Pulmonary artery endothelial cell (primary cell): ENCODE measurements at places on chromosomes 7 and 10. TPM values are rescaled to one million over a fixed set of nuclear protein-coding genes. Genes with fewer than 3 reads are reported as not detected.

- no peak for DNase-seq
These were observed 351.2 kb upstream of the AKR1E2 start for GRCh38 chr10:4474829-4475228.

- DNase-seq: no peak
These were observed 537.4 kb upstream of the PHF14 start for GRCh38 chr7:10436302-10436701.

Gene HOXA3
- 0.53 and 0.66 TPM in 2 replicates for total RNA-seq

Gene IFIT2
- total RNA-seq: 2.2 and 2.7 TPM in 2 replicates

Gene KCNIP2
- total RNA-seq: 0.07 and 0.25 TPM in 2 replicates

DNA sequence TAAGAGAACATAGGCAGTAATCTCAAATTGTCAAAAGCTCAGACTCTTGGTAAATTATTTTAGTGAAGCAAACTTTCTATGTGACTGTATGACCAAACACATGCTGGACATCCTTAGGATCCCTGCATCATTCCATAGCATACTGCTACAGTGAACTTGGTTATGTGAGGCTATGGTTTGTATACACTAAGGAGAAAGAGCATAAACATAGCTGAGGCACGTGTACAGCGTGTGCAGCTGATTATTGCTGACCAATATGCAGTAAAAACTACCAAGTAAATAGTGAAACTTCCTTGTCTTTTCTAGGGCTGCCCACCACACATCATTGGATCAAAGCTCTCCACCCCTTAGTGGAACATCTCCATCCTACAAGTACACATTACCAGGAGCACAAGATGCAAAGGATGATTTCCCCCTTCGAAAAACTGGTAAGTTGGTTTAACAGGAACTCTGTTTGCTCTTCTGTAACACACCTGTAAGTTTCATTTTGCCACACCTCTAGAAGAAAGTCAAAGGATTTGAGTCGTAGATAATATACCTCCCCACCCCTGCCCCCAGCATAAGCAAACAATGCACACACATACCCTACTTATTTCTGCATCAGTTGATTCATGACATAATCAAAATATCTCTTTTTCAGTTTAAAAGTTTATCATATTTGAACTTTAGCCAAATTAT, 98.2 kb downstream of the HDAC9 start:
- no peak for DNase-seq

DNA sequence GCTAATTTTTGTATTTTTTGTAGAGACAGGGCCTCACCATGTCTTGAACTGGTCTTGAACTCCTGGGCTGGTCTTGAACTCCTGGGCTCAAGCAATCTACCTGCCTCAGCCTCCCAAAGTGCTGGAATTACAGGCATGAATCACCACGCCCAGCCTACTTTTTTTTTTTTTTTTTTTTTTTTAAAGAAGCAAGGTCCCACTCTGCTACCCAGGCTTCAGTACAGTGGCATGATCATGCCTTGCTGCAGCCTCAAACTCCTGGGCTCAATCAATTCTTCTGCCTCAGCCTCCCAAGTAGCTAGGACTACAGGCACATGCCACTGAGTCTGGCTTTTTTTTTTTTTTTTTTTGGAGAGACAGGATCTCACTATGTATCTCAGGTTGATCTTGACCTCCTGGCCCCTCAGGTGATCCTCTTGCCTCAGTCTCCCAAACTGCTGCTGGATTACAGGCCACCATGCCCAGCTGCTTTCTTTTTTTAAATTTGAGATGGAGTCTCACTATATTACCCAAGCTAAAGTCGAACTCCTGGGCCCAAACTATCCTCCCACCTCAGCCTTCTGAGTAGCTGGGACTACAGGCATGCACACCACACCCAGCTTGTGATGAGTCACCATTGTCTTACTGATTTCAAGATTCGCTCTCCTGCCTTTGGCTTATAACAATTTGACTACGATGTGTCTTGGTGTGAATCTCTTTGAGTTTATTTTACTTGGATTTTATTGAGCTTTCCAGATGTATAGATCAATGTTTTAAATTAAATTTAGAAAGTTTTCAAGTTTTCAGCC, 9.0 kb downstream of the RPEL1 start:
- no peak for DNase-seq

GRCh38 chr10:93703066-93703465, 674 bp upstream of the FRA10AC1 start:
- no peak for DNase-seq

DNA sequence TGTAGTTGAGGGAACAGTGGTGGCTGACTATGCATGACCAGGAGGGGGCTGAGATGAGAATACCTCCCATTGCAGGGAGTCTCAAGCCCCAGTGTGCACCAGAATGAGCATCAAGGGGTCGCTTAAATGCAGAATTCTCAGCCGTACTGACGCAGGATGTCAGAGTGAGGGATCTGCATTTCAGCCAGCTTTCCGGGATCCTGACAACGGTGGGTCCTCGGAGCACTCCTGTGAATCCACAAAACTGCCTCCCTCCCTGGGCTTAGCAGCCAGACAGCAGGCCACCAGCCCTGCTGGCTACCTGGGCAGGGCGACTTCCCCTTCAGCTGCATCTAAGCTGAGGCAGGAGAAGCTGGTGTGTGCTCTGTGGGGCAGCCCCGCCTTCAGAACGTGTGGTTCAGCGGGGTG, 21.8 kb upstream of the LOXL4 start:
- no peak for DNase-seq

Gene LRIT1
- not detected in 2 replicates for total RNA-seq

- no peak for DNase-seq
These were observed 51.4 kb upstream of the SEC61G start for GRCh38 chr7:54810401-54810800.

Gene ZEB1
- 121 and 168 TPM in 2 replicates for total RNA-seq

Gene AKR1C2
- total RNA-seq: 2.5 and 4.0 TPM in 2 replicates

GRCh38 chr10:50326757-50327701, 75.7 kb upstream of the ASAH2 start:
- peak; percentile 29 for DNase-seq

DNA sequence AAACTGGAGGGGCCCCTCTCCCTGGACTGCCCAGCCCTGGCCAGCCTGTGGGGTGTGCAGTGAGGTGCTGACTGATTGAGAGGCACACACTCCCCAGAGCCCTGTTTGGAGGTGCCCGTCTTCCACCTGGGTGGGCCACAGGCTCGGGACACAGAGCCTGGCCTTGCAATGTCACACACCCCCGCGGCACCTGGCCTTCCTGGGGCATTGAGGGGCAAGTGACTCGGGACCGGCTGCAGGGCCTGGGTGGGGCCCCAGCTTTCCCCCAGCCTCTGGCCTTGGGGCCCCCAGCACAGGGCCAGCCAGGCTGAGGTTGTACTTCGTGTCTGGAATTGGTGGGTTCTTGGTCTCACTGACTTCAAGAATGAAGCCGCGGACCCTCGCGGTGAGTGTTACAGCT, 13.9 kb upstream of the NKX6-2 start:
- no peak for DNase-seq

Gene ANKRD22
- total RNA-seq: not detected in 2 replicates

Gene PMS2
- total RNA-seq: 17.7 and 19.2 TPM in 2 replicates

DNA sequence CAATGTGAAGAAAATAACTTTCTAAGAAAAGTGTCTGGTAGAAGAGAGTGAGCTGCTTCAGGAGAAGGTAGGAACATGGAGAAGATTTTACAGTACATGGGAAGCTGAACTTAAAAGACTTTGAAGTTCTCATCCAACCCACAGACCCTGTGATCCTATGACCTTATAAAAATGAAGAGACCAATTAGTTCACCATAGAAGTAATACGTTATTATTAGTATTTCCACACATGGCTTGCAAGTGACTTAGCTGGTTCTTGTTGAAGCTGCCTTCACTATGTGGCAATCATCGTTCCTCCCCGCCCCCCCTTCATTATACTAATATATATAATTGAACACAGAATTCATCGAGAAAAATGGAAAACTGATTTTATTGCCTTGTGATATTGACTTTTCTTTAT, 129.1 kb downstream of the SND1 start:
- no peak for DNase-seq

Gene KCNMA1
- 0.59 and 1.2 TPM in 2 replicates for total RNA-seq

DNA sequence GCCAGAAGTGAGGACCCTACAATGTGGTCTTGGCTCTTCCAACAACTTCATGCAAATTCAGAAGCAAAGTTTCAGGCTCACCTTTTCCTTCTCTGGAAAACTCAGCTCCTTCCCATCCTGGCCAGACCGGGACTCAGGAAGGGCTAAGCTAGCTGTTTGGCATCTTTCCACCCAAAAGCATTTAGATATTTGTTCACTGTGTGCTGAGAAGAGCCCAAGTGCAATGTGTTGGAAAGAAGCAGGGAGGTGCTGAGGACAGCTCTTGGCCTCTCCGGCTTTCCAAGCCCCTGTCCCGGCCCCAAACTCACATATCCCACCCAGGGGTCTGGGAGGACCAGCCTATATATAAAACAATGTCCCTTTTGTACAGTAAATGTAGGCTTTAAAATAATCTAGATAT, 44.5 kb downstream of the MKI67 start:
- no peak for DNase-seq

Gene NPC1L1
- not detected in 2 replicates for total RNA-seq

GRCh38 chr10:71974489-71975021, 10.4 kb downstream of the CHST3 start:
- DNase-seq: no peak

DNA sequence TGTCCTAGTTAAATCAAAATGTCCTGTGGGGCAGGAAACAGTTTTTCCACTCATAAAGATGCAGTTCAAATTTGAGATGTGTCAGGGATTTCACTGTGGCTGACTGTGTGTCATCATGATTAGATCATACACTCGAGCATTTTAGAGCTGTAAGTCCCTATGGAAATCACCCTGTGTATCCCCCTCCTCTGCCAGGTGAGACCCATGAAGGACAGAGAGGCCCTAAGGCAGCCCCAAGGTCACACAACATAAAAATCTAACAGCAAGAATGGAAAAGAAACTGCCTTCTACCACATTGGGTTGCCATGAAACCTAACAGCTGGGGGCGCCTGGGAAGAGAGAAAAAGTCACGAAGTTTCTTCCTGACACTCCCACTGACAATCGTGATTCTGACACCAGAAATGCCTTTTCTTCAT, 135.8 kb downstream of the KCNMA1 start:
- no peak for DNase-seq

Gene PDIA4
- total RNA-seq: 456 and 570 TPM in 2 replicates

Gene PVRIG
- total RNA-seq: not detected in 2 replicates

GRCh38 chr7:155164316-155164715, 94.2 kb downstream of the HTR5A start:
- DNase-seq: no peak

DNA sequence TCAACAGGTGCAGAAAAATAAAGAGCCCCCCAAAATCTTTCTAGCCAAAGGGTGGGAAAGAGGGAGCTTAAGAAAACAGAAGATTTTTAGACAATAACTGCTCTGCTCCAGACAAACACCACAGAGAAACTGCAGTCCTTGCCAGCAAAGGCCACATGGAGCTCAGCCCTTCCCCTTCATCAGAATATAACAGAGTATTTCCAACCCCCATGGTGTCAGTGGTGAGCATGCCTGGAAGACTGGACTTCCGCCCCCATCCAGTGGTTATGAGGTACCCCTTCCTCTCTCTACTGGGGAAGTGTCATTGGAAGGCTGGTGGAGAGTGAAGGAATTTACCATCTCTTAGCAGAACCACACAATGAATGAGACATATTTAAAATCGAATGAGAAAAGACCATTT, 1007.3 kb upstream of the CELF2 start:
- DNase-seq: no peak

Gene FEZF1
- not detected in 2 replicates for total RNA-seq

- DNase-seq: no peak
These were observed 49.5 kb upstream of the ADGRA1 start for GRCh38 chr10:133038036-133038823.

GRCh38 chr7:150668472-150668911, 17.0 kb upstream of the GIMAP2 start:
- DNase-seq: no peak

- DNase-seq: no peak
These were observed 18.7 kb downstream of the HSPA12A start for GRCh38 chr10:116723428-116724281.

DNA sequence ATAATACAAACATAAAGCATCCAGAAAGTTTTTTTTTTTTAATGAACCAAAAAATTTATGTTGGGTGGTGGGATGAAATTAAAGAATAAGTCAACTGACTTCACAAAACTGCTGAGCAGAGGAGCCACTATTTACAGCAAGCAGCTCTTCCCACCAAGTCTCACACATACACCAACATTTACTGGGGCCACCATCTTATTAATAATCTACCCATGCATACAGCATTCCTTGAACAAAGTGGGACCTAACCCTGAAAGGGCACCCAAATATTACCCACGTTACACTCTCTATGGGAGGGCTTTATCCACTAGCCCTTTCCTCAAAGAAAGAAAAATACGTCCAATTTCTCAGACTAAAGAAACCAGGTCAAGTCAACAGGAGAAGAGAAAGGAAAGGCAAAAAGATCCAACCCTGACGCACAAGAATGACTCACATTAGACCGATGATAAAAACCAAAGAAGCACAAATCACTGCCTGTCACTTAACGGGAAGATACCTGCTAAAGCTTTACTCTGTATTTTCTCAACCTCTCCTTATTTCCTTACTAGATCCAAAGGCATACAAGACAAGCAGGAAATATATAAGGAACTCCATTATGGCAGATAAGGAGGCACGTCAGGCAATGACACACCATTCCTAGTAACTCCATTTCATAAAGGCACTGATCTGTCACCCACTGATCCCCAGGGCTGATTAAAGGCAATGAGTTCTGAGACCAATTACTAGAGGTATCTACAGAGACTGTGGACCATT, 141.8 kb upstream of the ASAH2 start:
- no peak for DNase-seq

Gene IRF5
- total RNA-seq: 0.18 and 0.26 TPM in 2 replicates

Gene LGI1
- not detected in 2 replicates for total RNA-seq

Gene PTF1A
- not detected in 2 replicates for total RNA-seq

DNA sequence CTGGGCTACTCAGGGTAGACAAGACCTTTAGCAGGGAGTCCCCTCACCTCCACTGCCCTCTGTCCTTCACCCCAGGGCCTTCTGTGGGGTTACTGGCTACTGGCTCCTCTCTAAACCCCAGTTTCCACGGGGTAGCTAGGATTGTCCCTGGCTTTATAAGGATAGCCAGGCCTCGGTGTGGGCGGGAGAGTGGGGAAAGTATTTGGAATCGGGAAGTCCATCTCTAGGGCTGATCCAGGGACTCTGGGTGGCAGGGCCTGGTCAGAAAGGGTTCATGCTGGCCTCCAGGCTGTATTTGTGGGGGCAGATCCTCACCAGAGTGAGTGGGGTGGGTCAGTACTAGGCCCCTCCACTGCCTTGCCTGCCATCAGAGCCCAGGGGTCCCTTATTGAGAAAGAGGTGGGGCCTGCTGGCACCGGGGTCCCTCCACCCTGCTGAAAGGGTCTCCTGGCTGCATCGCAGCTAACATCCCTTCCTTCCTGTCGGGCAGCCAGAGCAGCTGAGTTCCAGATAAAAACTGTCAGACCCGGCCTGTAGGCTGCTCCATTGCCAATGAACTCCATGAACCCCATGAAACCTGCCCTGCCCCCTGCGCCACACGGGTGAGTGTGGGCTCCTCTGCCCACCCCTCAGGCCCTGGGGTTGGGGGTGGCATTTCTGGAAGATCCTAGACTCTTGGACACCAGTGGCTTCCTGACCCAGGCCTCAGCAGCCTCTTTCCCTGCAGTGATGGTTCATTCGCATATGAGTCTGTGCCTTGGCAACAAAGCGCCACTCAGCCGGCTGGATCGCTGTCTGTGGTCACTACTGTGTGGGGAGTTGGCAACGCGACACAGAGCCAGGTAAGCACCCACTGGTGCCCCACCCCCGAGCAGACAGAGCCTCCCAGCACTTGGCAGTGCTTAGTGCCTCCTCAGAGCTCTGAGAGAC, 7.3 kb downstream of the ZMIZ2 start:
- DNase-seq: no peak

GRCh38 chr7:157669768-157670351, 333.1 kb downstream of the DNAJB6 start:
- DNase-seq: no peak

GRCh38 chr10:100534726-100535125, 1.0 kb upstream of the HIF1AN start:
- DNase-seq: no peak
